ENCODE measurements at places on chromosomes 2 and 18. TPM values are rescaled to one million over a fixed set of nuclear protein-coding genes. Genes with fewer than 3 reads are reported as not detected.

DUSP2 gene
- 728 TPM for total RNA-seq

FAM124B gene
- 1.3 TPM for total RNA-seq

TSN gene
- total RNA-seq, result 50.9 TPM

SCYGR1 gene
- not detected for total RNA-seq

- no peak overlapping the region for H3K27ac ChIP-seq
- DNase-seq, result no peak
- H3K4me1 ChIP-seq, result peaks cover 5% of the 10 kb centered on the region
- no peak overlapping the region for H3K4me3 ChIP-seq
- H3K27me3 ChIP-seq, result no peaks in the 10 kb centered on the region
- H3K36me3 ChIP-seq, result no peaks in the 10 kb centered on the region
Observed at GRCh38 chr18:46426021-46426678, 230.9 kb downstream of the LOXHD1 start.

GRCh38 chr2:174495365-174496012, 8.7 kb upstream of the GPR155 start:
- no peak overlapping the region for H3K4me3 ChIP-seq
- H3K27ac ChIP-seq, result peak overlapping the region; percentile 85
- H3K4me1 ChIP-seq, result peaks cover 42% of the 10 kb centered on the region
- no peak for DNase-seq

GRCh38 chr2:165273176-165273575, 34.0 kb downstream of the SCN2A start:
- no peaks in the 10 kb centered on the region for H3K27me3 ChIP-seq
- H3K4me1 ChIP-seq, result no peaks in the 10 kb centered on the region
- H3K4me3 ChIP-seq, result no peak overlapping the region
- no peaks in the 10 kb centered on the region for H3K36me3 ChIP-seq

DNA sequence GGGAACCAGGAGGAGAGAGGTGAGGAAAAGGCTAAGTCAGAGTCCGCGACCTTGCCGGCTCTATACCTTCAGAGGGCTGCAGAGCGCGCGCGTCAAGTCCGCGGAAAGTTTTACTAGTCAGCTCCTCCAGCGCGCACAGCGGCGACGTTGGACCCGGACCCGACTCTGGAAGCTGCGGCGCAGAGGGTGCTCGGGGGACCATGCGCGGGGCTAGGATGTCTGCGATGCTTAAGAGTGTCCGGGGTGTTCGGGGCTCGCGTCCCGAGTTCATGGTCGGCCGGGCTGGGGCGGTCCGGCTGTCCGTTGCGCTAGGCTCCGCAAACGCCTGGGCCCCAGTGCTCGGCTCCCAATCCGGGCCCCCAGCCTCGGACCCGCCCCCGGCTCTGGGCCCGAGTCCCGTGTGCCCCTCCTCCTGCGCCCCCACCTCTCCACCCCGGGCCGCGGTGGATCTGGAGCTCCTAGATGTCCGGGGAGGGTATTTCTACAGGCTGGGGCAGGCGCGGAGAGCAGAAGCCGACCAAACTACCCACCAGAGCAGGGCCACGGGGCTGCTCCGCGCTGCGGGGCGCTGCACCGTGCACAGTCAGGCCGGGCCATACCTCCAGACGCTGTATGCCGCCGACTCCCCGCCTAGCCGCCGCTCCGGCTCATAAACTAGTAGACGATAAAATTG, at the start of gene LBX2:
Gene LBX2, minus strand, starts transcription at position 337 of the 673 bp plus-strand sequence. Its CDS starts 66 bp downstream, at position 271.
- peaks cover 2% of the 10 kb centered on the region for H3K36me3 ChIP-seq
- no peak within 1 kb of the TSS for H3K27ac ChIP-seq
- H3K27me3 ChIP-seq, result peaks cover 53% of the 10 kb centered on the region

- H3K4me3 ChIP-seq, result no peak overlapping the region
- no peaks in the 10 kb centered on the region for H3K27me3 ChIP-seq
- peaks cover 2% of the 10 kb centered on the region for H3K36me3 ChIP-seq
- H3K27ac ChIP-seq, result no peak overlapping the region
Observed at GRCh38 chr2:239300242-239300641, 100.6 kb downstream of the HDAC4 start.
